ENCODE measurements at places on chromosomes 7 and 10.
A peak's percentile ranks its signal among the peaks of the same experiment; 100 is the strongest.

- no peak for DNase-seq
Observed at GRCh38 chr7:837001-837400, 4.7 kb downstream of the SUN1 start.

DNA sequence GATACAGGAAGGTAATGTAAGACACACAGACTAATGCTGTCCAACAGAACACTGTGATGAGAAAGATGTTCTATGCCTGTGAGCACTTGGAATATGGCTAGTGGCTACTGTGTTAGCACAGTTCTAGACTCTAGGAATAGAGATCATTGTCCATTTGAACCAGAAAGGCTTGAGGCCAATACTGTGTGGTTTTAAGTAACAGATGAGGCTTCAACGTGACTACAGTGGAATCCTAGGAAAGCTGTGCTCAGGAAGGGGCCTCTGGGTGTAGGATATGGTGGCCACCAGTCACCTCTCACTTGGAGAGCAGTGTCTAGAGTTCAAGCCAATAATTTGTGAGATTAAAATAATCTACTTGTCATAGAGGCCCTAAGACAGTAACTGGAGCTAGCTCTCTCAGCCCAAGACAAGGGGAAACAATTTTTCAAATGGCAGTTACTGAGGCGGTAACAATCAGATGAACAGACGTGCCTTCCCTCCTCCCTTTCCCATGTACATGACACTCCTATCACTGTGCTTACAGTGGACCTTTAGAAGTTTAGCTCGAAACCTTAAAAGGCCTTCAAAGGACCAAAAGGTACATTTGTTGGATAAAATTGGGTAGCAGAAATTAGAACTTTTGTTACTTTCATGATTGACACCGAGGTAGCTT lies 10.2 kb downstream of the ZDHHC16 start:
- no peak for DNase-seq

DNA sequence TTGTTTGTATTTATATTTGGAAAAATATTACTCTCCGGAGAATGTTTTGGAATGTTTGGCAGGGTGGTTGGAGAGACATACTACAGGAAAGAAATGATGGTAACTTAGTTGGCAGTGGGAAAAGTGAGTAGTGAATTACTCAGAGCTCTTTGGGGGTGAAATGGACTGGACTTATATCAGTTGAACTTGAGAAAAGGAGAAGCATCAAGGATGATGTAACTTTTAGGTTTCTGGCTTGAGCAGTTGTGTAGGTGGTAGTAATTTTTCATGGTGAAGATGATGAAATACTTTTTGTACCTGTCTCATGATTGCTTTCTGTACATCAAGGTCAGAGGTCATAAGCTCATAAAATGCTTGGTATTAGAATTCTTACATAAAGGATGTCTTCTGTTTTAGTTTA lies 617.2 kb downstream of the AUTS2 start:
- DNase-seq: no peak

GRCh38 chr7:33624215-33624614 lies 281.1 kb upstream of the BMPER start:
- DNase-seq: no peak

- no peak for DNase-seq
Observed at GRCh38 chr10:75287697-75288096, 51.9 kb upstream of the COMTD1 start.

DNA sequence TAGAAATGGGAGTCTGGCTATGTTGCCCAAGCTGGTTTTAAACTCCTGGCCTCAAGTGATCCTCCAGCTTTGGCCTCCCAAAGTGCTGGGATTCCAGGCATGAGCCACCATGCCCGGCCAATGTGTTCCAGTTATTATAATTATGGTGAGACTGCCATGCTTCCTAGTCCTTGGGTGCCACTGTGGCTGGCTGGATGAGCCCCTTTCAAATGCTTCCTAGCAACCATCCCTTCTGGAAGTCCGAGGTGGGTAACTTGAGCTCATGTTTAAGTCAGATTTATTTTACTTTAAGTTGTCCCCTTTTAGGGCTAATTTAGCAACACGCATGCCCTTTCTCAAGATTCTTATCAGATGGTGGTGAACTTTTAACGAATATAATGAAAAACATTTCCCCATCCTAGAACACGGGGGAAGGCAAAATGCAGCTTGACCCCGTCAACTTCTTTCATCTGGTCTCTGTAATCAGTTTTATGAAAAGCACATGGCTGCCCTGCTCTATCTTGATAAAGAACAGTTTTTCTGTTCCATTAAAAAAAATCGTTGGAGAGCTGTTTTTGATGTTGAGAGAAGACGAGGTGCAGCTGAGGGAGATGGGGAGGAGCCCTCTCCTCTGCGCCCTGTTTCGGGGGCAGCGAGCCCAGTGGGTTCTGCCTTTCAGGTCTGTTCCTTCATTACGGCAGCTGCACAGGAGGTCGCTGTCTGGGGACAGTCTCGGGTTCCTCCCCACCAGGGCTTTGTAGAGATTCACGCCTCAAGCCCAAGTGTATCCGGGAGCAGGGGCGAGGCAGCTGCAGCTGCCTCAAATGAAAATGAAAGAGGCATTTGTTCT lies 61.0 kb upstream of the MKI67 start:
- peak; percentile 31 for DNase-seq

DNA sequence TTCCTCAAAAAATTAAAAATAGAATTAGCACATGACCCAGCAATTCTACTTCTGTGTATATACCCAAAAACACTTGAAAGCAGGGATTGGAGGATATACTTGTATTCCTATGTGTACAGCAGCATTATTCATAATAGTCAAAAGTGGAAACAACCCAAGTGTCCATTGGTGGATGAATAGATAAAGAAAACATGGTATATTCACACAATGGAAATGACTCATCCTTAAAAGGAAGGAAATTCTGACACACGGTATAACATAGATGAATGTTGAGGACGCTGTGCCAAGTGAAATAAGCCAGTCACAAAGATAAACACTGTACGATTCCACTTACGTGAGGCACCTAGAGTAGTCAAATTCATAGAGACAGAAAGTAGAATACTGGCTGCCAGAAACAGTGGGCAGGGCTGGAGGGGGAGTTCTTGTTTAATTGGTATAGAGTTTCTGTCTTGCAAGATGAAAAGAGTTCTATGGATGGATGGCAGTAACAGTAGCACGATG lies 26.6 kb upstream of the KAT6B start:
- no peak for DNase-seq

DNA sequence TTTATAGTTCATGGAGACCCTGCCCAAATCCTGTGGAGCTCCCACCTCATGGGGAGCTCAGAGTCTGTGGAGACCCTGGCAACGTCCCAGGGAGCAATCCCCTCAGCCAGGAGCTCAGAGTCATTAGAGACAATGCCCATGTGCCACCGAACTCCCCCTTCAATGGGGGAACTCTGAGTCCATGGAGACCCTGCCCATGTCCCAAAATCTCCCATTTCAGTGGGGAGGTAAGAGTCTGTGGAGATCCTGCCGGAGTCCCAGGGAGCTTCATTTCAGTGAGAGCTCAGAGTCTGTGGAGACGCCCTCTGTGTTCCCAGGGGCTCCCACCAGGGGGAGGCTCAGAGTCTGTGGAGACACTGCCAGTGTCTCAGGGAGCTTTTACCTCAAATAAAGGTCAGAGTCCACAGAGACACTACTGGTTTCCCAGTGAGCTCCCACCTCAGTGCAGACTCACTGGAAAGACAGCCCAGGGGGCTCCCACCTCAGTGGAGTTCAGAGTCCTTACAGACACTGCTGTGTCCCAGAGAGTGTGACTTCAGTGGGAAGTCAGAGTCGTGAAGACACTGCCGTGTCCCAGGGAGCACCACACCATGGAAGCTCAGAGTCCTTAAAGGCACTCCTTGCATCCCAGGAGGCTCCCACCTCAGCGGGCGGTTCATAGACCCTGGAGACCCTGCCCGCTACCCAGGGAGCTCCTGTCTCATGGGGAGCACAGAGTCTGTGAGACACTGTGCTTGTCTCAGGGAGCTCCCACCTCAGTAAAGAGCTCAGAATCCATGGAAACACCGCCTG lies 5.0 kb downstream of the MYO1G start:
- no peak for DNase-seq

GRCh38 chr10:79349072-79349491 lies 1.8 kb downstream of the PPIF start:
- no peak for DNase-seq

DNA sequence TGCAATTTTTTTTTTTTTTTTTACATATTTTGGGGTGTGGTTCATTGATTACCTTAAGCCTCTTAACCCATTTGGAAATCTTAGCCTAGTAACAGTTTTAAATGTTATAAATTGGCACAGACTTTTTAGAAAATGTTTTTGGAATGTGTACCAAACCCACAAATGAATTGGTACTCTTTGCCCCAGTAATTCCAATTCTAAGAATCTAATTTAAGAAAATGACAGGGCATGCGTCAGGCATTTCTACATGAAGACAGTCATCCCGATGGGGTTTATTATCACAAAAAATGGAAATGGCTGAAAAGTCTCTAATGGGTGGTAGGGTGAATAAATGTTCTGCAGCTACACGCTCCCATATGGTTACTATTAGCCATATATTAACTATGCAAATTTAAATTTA lies 54.9 kb downstream of the ITIH5 start:
- DNase-seq: no peak

GRCh38 chr10:88092973-88093372 lies 229.5 kb downstream of the PTEN start:
- DNase-seq: no peak

GRCh38 chr10:15262036-15262713 lies 93.7 kb upstream of the NMT2 start:
- DNase-seq: no peak
